ENCODE measurements at places on chromosomes 7 and 10. TPM values are rescaled to one million over a fixed set of nuclear protein-coding genes. Genes with fewer than 3 reads are reported as not detected.
A peak's percentile ranks its signal among the peaks of the same experiment; 100 is the strongest.

Gene POR
- 69.7 TPM for total RNA-seq

Gene CHN2
- 1.8 TPM for total RNA-seq

Gene RAB19
- total RNA-seq = 1.8 TPM

Gene ACSL5
- total RNA-seq = 72.5 TPM

Gene EBF3
- not detected for total RNA-seq

Gene AGR3
- not detected for total RNA-seq

Gene SDK1
- 0.49 TPM for total RNA-seq

Gene FAM241B
- 11.1 TPM for total RNA-seq

- no peaks in the 10 kb centered on the region for H3K27me3 ChIP-seq
- H3K4me1 ChIP-seq = no peaks in the 10 kb centered on the region
- H3K4me3 ChIP-seq = no peak overlapping the region
- H3K27ac ChIP-seq = no peak overlapping the region
- H3K36me3 ChIP-seq = no peaks in the 10 kb centered on the region
These were observed 95.7 kb upstream of the EEPD1 start for GRCh38 chr7:36057323-36057722.

DNA sequence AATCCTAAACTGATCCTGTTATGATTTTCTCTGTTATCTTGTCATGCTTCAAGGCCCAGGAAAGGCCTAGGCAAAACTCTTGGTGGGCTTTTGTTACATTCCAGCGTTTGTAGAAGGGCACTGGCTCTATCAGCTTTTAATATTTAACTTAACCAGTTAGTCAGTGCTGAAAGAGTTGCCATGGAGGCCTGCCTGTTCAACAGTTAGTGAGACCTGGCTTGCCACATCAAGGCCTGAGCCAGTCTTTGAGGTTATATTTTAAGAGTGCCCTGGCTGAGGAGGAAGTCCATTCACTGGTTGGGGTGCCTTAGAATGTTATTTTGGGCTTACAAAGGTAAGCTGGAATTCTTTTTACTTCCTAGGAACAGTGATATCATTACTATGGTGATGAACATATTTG lies 144.1 kb upstream of the NRG3 start:
- H3K36me3 ChIP-seq = no peaks in the 10 kb centered on the region
- no peak for DNase-seq

DNA sequence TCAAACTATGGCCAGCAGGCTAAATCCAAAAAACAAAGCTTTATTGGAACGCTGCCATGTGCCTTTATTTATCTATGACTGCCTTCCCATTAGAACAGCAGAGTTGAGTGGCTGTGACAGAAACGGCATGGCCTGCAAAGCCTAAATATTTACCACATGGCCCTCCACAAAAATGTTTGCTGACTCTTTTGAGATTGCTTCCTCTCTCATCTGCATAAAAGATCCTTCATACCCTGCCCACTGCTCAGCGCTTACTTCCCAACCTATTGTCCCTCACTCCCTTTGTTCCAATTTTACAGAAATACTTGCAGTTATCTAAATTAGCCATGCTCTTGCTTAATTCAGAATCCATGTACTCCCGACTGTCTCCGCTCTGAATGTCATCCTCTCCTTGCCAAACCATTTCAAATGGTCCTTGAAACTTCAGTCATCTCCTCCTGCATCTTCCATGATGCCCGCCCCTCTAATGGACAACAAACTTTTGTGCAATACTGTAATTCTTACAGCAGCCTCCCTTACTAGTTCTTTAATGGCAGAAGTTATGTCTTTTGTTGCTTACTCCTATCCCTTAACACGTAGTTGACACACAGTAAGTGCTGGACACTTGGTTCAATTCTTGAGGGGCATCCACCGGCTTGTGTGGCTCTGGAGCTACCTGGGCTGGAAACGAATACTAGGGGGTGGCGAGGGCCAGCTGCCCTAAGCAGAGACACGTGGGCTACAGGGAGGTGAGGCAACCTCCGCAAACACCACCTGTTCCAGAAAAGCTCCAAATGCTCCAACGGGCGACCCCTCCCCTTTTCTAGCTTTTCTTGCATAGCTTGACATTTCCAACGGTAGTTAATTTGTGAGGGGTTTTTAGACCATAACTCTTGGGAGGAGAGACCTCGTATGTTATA lies 832 bp downstream of the XRCC2 start:
- no peaks in the 10 kb centered on the region for H3K27me3 ChIP-seq
- no peak for DNase-seq
- H3K4me1 ChIP-seq = peaks cover 5% of the 10 kb centered on the region
- H3K27ac ChIP-seq = peak overlapping the region; percentile 87
- peak overlapping the region; percentile 91 for H3K4me3 ChIP-seq

- H3K36me3 ChIP-seq = no peaks in the 10 kb centered on the region
- peaks cover 16% of the 10 kb centered on the region for H3K4me1 ChIP-seq
- DNase-seq = no peak
These were observed 153.2 kb upstream of the LYZL2 start for GRCh38 chr10:30782537-30783461.

GRCh38 chr10:83372646-83373045 lies 766.7 kb upstream of the GHITM start:
- H3K4me1 ChIP-seq = no peaks in the 10 kb centered on the region
- no peak for DNase-seq
- no peaks in the 10 kb centered on the region for H3K36me3 ChIP-seq

DNA sequence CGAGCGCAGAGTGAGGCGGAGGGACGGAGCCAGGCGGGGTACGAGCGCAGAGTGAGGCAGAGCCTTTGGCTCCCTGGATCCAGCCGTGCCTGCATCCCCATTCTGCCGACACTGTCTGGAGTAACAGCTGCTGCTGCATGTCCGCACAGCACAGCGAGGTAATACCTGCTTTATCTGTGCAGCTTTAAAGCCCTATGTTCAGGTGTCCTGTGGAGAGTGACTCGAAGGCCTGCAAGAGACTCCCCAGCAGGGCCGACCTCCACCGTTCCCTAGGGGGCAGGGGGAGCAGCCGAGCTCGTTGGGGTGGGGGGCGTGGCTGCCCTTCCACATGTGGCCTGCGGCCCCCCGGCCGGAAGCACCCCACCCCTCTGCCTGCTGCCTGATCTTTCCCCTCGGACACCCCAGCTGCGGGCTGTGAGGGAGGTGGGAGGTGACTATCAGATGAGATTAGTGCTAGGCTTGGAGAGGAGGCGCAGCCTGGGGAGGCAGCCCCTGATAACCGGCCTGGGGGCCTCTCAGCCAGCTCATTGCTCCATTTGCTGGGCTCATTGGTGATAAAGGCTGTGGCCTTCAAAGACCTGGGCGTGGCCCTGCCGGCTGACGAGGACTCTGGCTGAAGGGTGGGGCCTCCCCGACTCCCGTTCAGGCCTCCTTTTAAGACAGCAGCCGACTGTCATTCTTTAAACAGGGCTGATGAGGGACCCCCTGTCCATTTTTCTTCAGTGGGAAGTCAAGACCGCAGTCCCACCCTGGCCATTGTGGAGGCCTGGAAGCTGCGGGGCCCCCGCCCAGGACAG lies 8.0 kb downstream of the VENTX start:
- no peak overlapping the region for H3K4me3 ChIP-seq
- peaks cover 11% of the 10 kb centered on the region for H3K4me1 ChIP-seq
- H3K36me3 ChIP-seq = no peaks in the 10 kb centered on the region
- no peak for DNase-seq
- peaks cover 7% of the 10 kb centered on the region for H3K27me3 ChIP-seq

DNA sequence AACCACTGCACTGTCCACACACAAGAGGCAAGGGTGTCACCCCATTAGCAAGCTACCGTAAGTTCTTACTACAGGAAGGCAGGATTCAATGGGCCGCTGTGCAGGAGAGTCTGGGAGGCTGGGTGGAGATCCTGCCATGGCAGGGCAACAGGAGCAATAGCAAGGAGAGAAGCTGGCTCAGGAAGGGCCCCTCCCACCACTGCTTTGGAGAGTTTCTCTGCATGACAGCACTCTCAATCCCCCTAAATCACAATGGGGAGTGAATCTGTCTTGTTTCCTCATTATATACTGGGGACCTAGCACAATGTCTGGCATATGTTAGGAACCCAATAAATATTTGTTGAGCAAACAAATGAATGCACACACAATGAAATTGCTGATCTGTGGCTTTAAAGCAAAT lies 83.2 kb upstream of the SFMBT2 start:
- peaks cover 18% of the 10 kb centered on the region for H3K4me1 ChIP-seq
- DNase-seq = no peak
- H3K27me3 ChIP-seq = no peaks in the 10 kb centered on the region

DNA sequence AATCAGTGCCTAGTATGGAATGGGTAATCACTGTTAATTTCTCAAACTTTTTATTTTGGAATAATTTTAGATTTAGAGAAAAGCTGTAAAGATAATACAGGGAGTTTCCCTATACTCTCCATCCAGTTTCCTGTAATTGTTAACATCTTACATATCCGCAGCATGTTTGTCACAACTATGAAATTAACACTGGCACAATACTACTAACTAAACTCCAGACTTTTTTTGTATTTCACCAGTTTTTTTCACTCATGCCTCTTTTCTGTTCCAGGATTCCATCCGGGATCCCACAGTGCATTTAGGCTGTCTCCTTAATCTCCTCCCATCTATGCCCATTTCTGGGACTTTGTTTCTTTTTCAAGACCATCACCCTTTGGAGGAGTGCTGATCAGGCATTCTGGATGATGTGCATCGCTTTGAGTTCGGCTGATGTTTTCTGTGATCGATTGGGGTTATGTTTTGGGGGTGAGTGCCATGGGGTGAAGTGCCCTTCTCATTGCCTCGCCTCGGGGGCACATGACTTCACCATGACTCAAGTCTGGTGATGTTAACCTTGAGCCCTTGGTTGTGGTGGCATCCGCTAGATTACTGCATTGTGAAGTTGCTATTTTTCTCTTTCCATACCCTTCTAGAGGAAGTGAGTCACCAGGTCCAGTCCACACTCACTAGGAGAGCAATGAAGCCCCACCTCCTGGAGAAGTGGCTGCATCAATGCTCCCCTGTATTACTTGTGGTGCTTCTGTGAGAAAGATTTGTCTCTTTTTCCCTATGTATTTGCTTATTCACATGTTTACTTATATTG lies 43.9 kb upstream of the GRB10 start:
- DNase-seq = no peak
- H3K4me3 ChIP-seq = no peak overlapping the region
- no peak overlapping the region for H3K27ac ChIP-seq
- no peaks in the 10 kb centered on the region for H3K36me3 ChIP-seq

GRCh38 chr10:116737627-116738327 lies 4.6 kb downstream of the HSPA12A start:
- peaks cover 4% of the 10 kb centered on the region for H3K27me3 ChIP-seq
- no peak overlapping the region for H3K27ac ChIP-seq
- no peak overlapping the region for H3K4me3 ChIP-seq
- DNase-seq = no peak

- no peak for DNase-seq
- no peaks in the 10 kb centered on the region for H3K4me1 ChIP-seq
- H3K27me3 ChIP-seq = no peaks in the 10 kb centered on the region
- H3K4me3 ChIP-seq = no peak overlapping the region
- H3K27ac ChIP-seq = no peak overlapping the region
- H3K36me3 ChIP-seq = no peaks in the 10 kb centered on the region
These were observed 18.1 kb downstream of the CEP55 start for GRCh38 chr10:93514521-93514920.

GRCh38 chr7:34069676-34070075 lies 164.3 kb downstream of the BMPER start:
- no peak for DNase-seq
- no peaks in the 10 kb centered on the region for H3K4me1 ChIP-seq
- no peak overlapping the region for H3K27ac ChIP-seq
- H3K4me3 ChIP-seq = no peak overlapping the region
- no peaks in the 10 kb centered on the region for H3K36me3 ChIP-seq

GRCh38 chr10:126586128-126586527 lies 84.4 kb downstream of the C10orf90 start:
- no peaks in the 10 kb centered on the region for H3K36me3 ChIP-seq
- H3K4me1 ChIP-seq = no peaks in the 10 kb centered on the region
- DNase-seq = no peak
- no peak overlapping the region for H3K4me3 ChIP-seq
- no peaks in the 10 kb centered on the region for H3K27me3 ChIP-seq

GRCh38 chr7:149573519-149573918 lies 75.9 kb upstream of the ZNF746 start:
- H3K36me3 ChIP-seq = peaks cover 10% of the 10 kb centered on the region
- H3K4me1 ChIP-seq = no peaks in the 10 kb centered on the region
- no peaks in the 10 kb centered on the region for H3K27me3 ChIP-seq
- no peak for DNase-seq

DNA sequence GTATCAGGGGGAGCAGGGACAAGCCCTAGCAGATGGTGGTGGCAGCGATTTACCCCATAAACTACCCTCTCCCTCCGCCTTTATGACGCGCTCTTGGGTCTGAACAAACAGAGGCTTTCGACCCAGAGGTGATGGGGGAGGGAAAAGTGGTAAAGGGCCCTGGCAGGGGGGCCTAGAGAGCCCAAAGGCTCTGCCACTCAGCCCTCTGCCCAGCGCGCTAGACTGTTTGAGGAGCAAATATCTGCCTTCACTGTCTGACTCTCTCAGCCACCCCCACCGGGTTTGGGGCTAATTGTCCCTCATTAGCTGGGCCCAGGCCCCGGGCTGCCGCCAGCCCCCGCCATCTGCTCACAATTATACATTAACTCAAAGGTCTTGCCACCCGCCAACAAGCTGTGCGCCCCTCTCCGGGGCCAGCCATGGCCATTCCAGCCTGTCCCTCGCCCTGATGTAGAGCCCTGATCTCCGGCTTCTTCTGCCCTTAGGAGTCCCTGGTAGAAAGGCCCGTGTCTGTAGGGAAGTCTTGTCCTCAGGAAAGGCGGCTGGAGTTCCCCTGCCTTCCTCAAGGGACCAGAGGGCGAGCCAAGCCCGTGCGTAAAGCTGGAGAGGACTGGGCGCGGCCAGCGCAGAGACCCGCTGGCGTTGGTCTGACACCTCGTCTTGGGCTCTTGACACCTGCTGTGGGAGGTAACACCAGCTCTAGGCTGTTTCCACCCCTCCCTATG lies 1.9 kb upstream of the PAX4 start:
- no peaks in the 10 kb centered on the region for H3K36me3 ChIP-seq
- no peak overlapping the region for H3K4me3 ChIP-seq
- no peak for DNase-seq
- no peaks in the 10 kb centered on the region for H3K27me3 ChIP-seq
- no peaks in the 10 kb centered on the region for H3K4me1 ChIP-seq

DNA sequence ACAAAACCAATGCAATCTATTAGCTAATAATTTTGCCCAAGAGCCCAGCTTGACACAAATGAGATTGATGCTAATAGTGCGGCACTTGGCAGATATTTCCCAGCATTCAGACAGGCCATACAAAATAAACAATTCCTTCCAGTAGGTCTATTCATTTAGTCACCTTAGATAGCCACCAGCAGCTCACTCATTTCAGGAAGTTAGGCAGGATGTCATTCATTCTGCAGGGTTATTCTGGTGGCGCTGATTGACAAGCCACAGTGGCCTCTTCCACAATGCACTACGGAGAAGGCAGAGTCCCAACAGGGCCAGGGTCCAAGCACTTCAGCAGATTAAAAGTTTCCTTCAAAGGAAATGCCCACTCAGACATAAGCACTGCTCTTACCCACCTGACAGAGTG lies 55.8 kb downstream of the PIK3AP1 start:
- H3K4me1 ChIP-seq = no peaks in the 10 kb centered on the region
- H3K4me3 ChIP-seq = no peak overlapping the region
- no peak for DNase-seq
- H3K27ac ChIP-seq = no peak overlapping the region
- H3K27me3 ChIP-seq = no peaks in the 10 kb centered on the region

- H3K36me3 ChIP-seq = no peaks in the 10 kb centered on the region
- DNase-seq = no peak
- H3K27me3 ChIP-seq = no peaks in the 10 kb centered on the region
- H3K4me3 ChIP-seq = no peak overlapping the region
- no peak overlapping the region for H3K27ac ChIP-seq
These were observed 9.7 kb upstream of the BICC1 start for GRCh38 chr10:58502956-58503355.
